MG63 (cell line): ENCODE measurements at places on chromosomes 12 and 14. TPM values are rescaled to one million over a fixed set of nuclear protein-coding genes. Genes with fewer than 3 reads are reported as not detected.

DNA sequence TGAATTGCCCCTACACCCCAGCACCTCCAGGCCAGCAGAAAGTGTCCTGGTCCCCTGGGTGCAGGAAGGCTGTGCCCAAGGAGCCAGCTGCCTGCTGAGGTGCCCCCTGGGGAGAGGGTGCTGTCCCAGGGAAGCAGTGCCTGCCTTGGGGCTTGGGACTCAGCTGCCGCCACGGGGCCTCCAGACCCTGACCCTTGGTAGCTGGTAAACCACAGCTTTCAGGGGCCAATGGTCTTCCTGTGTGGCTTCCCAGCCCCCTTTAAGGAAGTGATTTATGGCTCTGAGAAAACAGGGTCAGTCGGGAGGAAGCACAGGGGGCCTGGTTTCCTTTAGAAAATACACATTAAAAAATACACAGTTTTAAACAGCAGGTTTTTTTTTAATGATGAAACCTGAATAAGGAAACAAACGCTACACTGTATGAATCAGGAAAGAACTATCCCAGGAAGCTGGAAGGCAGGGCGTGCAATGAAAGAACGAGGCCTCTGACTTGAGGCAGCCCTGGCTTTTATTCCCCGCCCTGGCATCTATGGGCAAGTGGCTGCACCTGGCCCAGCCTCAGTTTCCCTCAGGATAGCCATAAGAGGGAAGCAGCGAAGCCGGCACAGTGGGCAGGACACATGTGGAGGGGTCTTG lies 40.6 kb upstream of the EML1 start:
- DNase-seq = no peak

KLRG1 gene
- total RNA-seq = 2.1 TPM in 1 of 2 replicates, not detected in the other

DNA sequence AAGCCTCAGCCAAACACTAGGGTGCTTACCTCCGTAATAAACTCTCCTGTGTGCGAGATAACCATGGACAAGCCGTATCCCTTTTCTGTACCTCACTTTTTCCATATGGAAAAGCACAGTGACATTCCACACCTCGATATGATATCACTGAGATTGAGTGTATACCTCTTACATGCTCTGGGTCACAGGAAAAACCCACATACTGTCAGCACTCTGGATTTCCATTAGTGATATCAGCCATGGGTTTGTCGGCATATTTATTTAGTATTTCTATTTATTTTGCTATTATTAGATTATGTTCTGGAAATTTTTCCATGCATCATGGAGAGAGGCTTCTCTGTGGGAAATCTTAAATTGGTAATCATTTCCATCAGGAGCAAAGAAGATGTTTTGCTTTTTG lies 28.0 kb upstream of the DAAM1 start:
- DNase-seq = no peak

DNA sequence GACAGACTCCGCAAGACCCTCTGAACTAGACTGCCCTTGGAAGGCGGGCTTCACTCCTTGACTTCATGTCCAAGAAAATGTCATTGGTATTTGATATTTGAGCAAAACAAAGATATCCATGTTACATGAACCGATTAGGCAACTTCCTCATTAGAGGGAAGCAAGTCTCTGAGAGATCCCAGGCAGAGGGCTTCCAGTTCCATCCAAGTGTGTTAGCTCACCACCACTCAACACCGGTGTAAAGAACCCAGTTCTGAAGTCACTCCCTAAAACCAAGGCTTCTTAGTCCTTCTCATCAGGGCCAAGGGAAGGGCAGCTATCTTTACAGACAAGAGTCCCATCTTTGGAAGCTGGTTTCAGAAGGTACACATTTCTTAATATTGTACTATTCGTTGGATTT lies 87.2 kb upstream of the CDKN3 start:
- no peak for DNase-seq

- no peak for DNase-seq
Observed at GRCh38 chr14:54219261-54220070, 177.3 kb upstream of the CDKN3 start.

CMKLR1 gene
- 1.3 and 1.5 TPM in 2 replicates for total RNA-seq

RGS6 gene
- not detected in 2 replicates for total RNA-seq

GRCh38 chr12:45138609-45139008 lies 77.3 kb upstream of the ANO6 start:
- no peak for DNase-seq

CMAS gene
- total RNA-seq = 30.9 and 49.8 TPM in 2 replicates

- no peak for DNase-seq
Observed at GRCh38 chr12:69417741-69418167, 52.4 kb upstream of the FRS2 start.
